Caco-2 (cell line): ENCODE measurements at places on chromosomes 1 and 21.

DNA sequence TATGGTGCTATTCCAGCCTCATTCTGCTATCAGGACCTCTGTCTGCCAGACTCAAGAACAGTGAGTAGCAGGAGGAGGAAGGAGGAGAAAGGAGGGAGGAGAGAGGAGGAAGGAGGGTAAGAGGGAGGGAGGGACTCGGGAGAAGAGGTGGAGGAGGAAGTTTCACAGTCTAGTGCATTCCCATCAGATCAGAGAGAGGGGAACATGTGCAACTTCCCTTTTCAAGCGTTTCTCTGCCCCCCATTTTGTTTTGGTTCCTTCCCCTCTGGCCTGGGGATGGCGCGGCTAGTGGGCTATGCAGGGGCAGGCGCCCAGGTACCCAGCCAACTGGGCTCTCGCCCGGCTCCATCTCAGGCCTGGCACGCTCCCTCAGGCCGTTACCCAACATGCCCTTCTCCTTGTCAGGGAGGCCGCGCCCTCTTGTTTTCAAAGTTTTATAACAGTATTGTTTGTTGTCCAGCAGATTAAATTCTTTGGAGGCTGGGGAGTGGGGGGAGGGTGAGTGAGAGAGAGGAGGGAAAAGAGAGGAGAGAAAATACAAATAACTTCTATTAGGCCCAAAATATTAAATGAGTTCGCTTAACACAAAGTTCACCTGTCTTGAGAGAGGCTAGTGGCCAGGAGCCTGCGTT, 56.0 kb downstream of the CD46 start:
- DNase-seq: no peak

DNA sequence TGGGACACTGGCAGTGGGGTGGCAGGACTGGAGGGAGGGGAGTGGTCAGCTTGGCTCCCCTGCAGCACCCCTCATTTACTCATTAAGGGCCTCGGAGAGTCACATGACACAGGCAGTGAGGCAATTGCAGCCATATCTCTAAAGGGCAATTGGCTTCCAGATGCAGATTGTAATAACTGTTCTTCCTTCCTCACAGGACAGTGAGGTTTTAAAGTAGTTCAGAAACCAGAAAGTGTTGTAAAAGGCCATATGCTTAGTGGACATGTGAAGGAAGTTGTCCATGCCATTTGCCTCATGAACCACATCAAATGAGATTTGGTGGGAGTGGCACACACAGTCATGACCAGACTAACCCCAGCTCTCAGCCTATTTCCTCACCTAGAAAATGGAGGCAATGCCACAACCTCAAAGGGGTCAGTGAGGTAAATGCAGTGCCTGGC, 11.1 kb downstream of the MTX1 start:
- peak; percentile 54 for DNase-seq

GRCh38 chr1:153261281-153262069, 2.0 kb downstream of the LORICRIN start:
- DNase-seq: no peak

DNA sequence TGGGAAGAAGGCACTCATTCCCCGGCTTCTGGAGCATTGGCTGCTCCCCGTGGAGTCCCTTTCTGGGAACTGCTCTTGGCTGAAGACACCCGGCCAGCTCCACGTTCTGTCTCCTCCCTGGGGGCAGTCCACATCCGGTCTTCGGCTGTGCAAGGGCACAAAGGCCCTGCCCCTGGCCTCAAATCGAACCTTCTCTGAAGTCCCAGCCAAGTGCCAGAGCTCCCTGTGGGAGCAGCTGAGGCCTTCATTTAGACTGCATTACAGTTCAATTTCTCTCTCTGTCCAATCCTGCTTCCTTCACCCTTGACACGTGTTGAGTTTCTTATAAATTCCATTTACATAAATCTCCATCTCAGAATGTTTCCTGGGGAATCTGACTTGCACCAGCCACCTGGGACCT, 132.9 kb upstream of the POU3F1 start:
- no peak for DNase-seq

- no peak for DNase-seq
Measured at GRCh38 chr1:79293611-79294010, 287.1 kb upstream of the ADGRL4 start.

DNA sequence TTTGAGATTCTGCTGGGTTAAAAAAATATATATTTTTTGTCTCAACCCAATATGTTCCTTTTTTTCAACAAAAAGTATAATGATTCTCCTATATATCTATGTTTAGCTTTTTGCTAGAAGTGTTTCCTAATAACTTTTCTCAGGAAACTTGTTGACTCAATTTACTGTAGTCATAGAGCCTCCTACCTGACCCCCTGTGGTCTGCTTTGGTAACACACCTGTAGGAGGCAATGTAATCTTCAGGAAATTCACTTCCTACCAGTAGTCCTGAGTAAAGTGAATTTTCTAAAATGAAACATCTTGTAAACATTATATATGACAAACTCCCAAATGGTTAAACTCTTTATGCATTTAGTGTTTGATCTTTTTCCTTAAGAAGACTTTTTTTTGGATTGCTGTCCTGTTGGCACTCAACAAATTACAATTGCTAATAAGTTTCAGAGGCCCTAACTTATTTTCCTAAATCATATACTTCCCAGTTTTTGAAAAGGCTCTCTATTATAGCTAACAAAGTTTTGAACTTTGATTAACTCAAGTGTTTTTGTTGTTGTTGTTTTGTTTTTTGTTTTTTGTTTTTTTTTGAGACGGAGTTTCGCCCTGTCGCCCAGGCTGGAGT, 118.3 kb downstream of the OLFML2B start:
- peak; percentile 44 for DNase-seq

- DNase-seq: no peak
Measured at GRCh38 chr1:4366091-4366490, 288.3 kb upstream of the AJAP1 start.

GRCh38 chr1:61741711-61742619, at the start of gene PATJ:
Gene PATJ (plus strand): TSS chr1:61742480. CDS start chr1:61762893, 20,413 bp downstream.
- peak; percentile 86 for DNase-seq

DNA sequence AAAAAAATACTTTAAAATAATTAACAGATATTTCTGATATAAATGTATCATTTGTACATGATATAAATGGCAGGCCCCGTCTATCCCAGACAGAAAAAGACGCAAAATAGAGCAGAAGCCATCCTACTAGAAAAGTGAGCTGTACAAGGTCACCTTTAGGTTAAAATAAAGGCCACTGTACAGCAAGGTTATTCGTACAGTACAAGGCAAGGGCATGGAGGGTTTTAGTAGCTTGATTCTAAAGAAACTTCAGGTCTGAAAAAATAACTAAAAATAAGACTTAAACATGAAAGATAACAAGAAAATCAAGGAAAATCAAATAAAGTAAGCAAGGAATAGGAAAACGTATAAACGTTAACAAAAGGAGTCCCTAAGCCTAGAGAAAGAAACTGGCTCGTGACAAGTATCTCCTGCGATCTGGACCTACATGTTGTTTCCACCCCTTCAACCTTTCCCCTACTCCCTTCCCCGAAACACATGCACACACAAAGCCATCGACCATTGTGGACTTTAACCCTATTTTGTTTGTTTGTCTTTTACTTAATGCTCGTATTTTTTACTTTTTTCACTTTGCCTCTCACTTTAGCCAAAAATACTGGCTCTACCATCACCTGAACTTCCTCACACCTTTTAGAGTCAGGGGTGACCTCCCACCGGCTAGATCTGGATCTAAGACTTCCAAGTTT, 26.5 kb upstream of the SLC30A10 start:
- DNase-seq: no peak
